ENCODE measurements at places on chromosomes 6 and 20. TPM values are rescaled to one million over a fixed set of nuclear protein-coding genes. Genes with fewer than 3 reads are reported as not detected.

KCNQ5 gene
- 10.4 TPM for total RNA-seq

GRCh38 chr6:2502096-2502997 is 248.4 kb downstream of the MYLK4 start:
- no peak for DNase-seq

SLC22A16 gene
- total RNA-seq, result not detected

- no peak for DNase-seq
Measured at GRCh38 chr6:105646391-105646867, 243.5 kb upstream of the PREP start.

BMP2 gene
- total RNA-seq, result not detected

DNA sequence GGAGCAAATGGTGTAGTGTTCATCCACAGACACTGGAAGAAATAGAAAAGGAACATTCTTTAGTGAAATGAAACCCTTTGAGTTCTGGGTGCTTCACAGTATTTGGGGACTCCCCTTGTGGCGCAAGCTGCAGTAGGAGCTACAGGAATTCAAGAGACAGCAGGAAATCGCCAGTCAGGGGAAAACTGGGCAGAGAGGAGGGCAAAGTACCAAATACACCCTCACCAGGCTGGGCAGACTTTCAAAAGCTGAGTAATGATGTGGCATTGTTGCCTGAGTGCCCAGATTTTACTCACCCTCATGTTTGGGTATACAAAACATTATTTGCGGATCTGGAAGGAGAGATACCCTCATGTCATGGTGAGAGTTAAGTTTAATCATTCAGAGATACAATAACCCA is 97.9 kb downstream of the SOD2 start:
- DNase-seq, result no peak

DNA sequence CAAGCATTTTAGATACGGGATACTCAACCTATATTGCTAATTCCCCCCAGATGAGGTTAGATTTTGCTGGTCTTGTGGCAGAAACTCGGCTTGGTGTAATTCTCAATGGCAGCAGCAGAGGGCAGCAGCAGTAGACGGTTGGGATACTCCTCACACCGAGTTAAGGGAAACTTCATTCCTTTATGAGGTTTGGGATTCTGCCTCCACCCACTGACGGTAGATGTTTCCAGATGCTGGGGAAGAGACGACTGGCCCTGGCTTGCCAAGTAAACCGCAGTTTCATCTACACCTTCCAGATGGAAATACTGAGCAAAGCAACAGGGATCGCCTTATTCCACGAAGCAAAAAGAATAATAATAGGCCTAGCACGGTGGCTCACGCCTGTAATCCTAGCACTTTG is 8.2 kb upstream of the TBC1D7 start:
- peak; percentile 84 for DNase-seq

Data from B cell (primary cell).